AG09319 (cell line): ENCODE measurements at places on chromosomes 13 and 19.
A peak's percentile ranks its signal among the peaks of the same experiment; 100 is the strongest.

- DNase-seq, result no peak
Observed at GRCh38 chr13:39874331-39875053, 219.0 kb downstream of the COG6 start.

DNA sequence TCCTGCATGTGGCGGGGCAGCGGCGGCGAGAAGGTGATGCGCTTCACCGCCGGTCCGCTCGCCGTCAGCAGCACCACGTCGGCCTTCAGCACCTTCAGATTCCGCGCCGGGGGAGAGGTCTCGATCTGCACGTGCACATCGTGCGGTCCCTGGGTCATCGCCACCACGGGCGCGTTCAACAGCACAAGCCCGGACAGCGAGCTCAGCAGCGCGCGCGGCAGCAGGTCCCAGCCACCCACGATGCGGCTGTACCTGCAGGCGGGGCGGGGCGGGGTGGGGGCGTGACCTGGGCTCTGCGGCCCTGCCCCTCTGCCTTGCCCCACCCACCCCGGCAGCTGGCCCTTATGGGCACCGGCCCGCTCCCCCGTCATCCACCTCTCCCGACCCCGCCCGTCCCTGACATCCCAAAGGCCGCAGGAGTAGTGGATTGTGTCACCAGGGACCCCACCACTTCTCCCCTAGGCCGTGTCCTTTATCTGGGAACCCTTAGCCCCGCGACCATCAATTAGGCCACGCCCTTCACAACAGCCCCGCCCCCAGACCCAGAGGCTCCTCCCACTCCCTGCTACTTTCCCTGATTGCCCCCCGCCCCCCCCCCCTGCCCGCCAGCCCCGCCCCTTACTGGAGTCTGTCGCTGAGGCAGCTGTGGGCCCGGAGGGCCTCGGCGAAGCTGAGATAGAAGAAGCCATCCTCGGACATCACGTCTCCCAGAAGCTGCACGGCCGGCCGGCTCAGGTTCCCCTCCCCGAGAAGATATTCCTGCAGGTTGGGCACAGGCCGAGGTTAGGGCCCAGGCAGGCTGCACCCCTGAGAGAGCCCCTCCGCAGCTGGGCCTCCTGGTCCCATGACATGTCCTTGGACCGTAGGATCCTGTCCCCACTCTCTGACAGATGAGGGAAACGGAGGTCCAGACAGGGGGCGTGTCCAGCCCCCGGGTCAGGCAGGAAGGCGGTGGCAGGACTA, 6.1 kb downstream of the IL4I1 start:
- DNase-seq, result no peak

DNA sequence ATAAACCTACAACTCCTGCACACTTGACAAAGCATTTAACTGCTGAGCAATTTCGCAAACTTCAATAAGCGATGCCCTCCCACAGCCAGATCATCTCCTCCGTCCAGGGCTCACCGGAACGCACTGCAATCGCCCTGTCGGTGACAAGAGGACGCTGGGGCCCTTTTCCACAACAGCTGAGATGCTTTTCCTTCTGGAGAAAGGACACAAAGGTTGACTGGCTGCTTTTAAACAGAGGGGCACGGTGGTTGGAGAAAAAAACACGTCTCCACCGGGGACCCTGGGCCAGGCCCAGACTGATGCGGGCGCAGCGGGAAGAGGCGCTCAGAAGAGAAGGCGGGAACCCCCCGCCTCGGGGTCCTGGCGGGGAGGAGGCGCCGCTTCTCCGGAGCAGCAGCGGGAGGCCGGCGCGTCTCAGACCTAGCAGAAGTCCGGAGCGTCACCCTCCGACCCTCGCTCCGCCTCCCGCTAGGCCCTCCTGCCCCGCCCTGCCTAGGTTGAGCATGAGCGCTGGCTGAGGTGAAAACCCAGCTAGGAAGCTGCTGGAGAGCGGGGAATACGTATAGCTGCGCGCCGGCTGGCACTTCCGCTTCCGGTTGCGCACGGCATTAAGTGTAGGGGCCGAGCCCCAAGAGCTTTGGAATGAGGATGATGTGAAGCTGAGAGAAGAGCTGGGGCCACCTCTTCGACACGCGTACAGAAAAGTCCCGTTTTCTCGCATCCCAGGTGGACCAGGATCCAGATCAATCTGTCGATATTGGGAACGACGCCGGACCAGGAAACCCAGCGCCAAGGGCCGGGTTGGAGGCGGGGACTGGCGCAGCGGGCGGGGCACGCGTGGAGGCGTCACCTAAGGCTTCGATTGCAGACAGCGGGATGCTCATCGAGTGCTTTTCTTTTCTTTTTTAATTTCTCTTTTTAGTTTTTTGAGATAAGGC, at the start of gene ZNF846:
ZNF846 (minus strand) TSS at position 564 of the 938 bp plus-strand sequence. CDS start 3,788 bp downstream, outside the sequence.
- peak; percentile 85 for DNase-seq

GRCh38 chr13:64782466-64782865, 2447.7 kb downstream of the PCDH9 start:
- DNase-seq, result no peak

GRCh38 chr13:76745261-76746200, 140.7 kb downstream of the KCTD12 start:
- DNase-seq, result no peak
